ENCODE measurements at places on chromosomes 2 and 18. TPM values are rescaled to one million over a fixed set of nuclear protein-coding genes. Genes with fewer than 3 reads are reported as not detected.
A peak's percentile ranks its signal among the peaks of the same experiment; 100 is the strongest.

DNA sequence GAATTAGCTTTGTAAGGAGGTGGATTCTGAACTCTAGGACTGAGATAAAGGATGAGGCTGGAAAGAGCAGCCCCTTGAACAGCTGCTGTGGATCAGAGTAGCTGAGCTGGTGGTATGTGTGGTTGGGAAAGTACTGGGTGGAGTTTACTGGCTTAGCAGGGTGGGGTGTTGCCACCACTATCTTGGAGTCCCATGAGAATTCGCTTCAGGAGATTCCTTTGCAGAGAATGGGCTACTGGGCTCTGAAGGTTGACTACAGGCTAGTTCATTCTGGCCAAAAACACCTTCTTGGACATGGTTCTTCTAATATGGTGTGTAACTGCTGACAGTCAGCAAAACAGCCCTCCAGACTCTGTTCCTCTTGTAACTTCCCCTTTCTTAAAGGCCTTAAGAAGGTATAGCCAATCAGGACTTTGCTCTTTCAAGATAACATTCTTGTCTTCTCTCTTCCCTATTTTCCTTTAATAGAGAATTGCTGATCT lies 52.7 kb downstream of the TET3 start:
- DNase-seq, result no peak

DNA sequence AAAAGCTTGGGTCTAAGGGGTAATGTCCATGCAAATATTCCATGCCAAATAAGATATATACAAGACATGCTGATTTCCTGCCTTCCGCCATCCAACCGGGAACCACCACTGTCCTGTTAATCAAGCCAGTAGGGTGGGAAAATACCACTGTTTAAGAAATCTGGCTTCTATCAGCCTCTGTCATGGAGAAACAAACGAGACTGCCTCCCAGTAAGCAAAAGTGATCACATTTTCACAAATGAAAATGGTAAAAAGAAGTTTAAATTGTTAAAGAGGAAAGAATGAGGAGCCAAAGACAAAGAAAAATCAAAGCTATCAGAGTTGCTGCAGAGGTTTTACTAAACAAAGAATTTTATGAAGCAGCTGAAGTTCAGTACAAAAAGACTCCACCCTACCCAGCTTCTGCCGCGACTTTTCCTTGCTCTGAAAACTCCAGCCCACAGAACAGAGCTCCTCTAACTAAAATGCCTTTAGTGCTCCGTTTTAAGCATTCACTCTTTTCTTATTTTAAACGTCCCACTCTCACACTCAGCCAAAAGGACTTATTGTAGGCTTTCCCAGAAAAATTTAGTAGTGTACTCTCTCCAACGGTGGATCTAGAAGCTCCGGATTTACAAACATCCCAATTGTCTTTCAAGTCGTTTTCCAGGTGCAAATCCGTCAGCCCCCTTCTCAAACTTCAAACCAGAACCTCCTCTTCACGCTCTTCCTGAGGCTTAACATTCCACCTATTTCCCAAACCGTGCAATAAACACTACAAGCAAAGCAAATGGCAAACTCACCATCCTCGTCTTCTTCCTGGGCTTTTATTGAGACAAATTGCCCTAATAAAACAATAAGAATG lies 613 bp downstream of the COL5A2 start:
- no peak for DNase-seq

DNA sequence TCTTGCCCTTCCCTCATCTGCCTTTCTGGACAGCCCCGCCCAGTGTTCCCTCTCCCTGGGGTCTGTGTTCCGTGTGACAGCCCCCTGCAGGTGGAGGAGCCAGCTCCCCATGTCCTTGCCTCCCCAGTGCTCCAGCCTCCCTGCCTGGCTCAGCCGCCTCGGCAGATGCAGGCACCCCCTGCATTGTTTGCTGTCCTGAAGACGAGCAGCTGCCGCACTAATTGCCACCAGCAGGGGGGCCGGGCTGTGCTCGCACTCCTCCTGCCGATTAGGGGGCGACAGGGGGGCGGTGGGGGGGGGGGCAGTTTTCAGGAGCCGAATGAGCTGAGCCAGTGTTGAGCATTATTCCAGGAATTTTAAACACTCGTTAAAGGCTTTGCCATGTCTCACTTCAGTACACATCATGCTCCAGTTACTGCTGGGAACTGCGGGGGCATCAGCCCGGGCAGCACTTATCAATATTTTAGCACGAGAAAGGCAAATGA lies 23.3 kb downstream of the SIX3 start:
- no peak for DNase-seq

GRCh38 chr2:121284463-121285449 lies at the start of gene TFCP2L1:
TSS of gene TFCP2L1 (minus strand) at chr2:121285202. CDS start at chr2:121285109, 93 bp downstream.
- DNase-seq, result peak; percentile 41

GRCh38 chr18:54783139-54783538 lies 45.1 kb upstream of the RAB27B start:
- DNase-seq, result no peak

- DNase-seq, result no peak
These were observed 453.4 kb downstream of the TGIF1 start for GRCh38 chr18:3903337-3903736.

DNA sequence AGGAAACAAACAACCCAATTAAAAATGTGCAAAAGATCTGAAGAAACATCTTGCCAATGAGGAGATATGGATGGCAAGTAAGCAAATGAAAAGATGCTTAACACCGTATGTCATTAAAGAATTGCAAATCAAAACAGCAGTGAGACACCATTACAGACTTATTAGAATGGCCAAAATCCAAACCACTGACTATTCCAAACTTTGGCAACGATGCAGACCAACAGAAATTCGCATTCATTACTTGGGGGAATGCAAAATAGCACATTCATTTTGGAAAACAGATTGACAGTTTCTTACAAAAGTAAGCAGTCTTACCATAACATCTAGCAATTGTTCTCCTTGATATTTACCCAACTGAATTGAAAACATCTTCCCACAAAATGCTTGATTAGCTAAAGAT lies 1118.7 kb downstream of the SUCLG1 start:
- no peak for DNase-seq

DNA sequence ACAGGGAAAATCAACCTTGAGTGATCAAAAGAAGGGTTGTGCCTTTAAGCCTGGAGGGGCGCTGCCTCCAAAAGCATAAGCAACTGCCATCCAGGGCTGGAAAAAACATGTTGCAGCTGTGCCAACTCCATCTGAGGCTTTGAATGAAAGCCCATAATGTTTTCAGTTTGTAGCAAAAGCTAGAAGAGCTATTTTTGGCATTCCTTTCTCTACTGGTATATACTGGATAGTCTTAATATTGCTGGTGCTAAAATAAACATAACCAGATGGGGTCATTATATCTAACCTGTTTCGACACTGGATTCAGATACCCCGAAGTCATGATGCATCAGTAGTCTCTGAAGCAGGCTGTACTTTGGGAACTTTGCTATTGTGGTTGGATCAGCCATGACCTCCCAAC lies 25.1 kb downstream of the ANXA4 start:
- DNase-seq, result no peak

GRCh38 chr2:88329815-88330603 lies 122.5 kb downstream of the FOXI3 start:
- DNase-seq, result no peak

- no peak for DNase-seq
These were observed 95.7 kb downstream of the MALT1 start for GRCh38 chr18:58766946-58767345.

DNA sequence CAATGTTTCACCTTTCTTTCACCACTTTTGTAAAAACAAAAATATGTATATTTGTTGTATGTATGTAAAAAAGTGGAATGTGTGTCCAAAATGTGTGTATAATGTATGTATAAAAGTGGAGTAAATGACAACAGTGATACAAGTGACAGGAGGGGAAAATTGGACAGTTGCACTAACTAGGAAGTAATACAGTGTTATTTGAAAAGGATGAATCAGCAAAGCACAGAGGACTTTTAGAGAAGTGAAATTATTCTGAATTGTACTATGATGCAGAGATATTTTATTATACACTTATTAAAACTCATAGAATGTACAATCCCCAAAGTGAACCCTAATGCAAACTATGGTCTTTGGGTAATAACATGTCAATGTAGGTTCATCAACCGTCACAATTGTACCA lies 331.3 kb upstream of the CNTNAP5 start:
- no peak for DNase-seq

CTAGE1 gene
- total RNA-seq, result not detected

RAMP1 gene
- 1.8 TPM for total RNA-seq

CHRNA1 gene
- not detected for total RNA-seq

FAM237A gene
- not detected for total RNA-seq

ASB18 gene
- not detected for total RNA-seq

UCN gene
- total RNA-seq, result 7.6 TPM

RBM44 gene
- total RNA-seq, result 1.9 TPM

RAB6D gene
- not detected for total RNA-seq

Measured in activated T-cell treated with anti-CD3 and anti-CD28 coated beads, Interleukin-2, amount 50 U/mL, for 72 hours (primary cell).